Fibroblast of skin of scalp (primary cell): ENCODE measurements at places on chromosomes 11 and 22.

DNA sequence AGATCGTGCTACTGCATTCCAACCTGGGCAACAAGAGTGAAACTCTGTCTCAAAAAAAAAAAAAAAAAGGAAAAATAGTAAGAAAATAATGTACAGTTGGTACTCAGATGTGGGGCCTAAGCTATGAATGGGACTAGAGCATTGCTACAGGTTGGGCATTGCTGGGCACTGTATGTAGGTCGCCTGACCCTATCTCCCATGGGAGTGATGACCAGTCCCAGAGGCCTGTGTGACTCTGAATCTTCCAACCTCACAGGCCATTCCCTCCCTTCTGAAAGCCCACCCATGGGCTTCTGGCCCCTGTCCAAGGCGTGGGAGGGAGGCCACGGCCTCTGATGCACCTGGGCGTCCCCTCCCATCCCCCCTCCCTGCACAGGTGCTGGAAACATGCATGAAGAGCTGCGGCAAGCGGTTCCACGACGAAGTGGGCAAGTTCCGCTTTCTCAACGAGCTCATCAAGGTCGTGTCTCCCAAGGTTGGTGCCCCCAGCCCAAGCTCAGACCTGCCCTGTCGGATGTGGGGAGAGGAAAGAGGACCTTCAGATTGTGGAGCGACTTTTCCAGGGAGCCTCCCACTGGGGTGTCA, 9.5 kb downstream of the GGA1 start:
- DNase-seq = no peak

DNA sequence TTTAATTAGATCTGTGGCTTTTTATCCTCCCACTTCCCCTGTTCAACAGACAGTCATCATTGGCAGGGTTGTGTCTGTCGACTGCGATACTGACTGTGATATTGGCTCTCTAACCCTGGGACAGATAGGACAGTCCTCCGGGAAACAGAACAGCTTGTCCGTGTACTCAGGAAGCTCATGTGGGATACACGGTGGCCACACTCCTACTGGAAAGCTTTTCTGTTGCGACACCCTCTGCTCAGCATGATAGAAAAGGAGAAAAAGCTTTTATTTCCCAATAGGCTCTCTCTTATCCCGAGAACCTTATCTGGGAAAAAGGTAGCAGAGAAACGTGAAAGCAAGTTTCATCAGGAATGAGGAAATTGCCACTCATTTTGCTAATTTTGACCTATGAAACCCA, 60.4 kb upstream of the HSPA8 start:
- peak; percentile 42 for DNase-seq

DNA sequence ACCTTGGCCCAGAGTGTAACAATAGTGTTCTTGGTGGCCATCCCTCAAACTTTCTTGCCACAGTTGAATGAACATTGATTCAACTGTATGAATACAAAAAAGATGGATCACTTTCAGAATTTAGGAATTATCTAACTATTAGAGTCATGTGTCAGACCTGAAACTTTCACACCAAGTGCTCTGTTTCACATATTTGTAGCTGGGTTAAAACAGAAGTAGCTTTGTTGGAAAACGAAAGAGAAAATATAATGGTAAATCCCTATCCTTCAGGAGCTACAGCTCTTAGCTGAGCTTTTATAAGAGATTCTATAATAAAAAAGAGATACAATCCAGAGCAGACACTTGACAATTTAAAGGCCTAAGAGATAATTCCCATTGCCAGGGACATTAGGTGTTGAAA, 719.3 kb downstream of the JRKL start:
- no peak for DNase-seq

DNA sequence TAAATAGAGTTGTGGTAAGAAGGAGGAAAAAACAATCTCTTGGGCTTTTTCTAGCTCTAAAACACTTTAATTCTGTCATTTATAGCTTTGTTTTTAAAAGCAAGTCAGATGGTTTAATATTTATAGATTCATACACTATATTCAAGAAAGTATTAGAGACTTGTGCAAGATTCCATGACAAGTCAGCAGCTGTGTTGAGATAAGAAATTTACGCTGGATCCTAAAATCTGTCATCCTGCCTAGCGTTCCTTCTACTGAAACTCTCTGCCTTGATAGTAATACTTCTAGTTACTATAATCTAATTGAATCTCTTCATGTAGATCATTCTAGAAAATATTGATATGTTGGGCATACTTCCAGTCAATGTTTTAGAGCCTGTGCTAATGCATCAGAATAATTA, 721.8 kb downstream of the CNTN5 start:
- no peak for DNase-seq

- peak; percentile 65 for DNase-seq
These were observed 17.1 kb upstream of the EFCAB6 start for GRCh38 chr22:43828998-43829782.

DNA sequence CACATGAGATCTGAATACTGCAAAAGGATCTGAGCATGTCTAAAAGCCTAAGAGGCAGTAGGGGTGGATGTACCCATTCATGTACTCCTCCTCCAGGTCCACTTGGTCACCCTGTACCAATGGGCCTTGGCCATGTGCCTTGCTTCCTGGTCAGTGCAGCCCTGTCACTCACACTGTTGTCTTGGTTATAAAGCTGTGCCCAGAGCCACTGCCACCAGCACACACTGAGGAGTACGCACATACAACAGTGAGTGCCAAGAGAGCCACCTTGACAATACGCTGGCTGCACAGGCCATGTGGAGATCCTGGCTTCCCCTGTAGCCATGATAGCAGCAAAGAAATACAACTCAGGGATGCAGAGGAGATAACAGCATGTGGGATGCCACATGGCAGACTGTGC, 96.4 kb upstream of the LDLRAD3 start:
- no peak for DNase-seq

DNA sequence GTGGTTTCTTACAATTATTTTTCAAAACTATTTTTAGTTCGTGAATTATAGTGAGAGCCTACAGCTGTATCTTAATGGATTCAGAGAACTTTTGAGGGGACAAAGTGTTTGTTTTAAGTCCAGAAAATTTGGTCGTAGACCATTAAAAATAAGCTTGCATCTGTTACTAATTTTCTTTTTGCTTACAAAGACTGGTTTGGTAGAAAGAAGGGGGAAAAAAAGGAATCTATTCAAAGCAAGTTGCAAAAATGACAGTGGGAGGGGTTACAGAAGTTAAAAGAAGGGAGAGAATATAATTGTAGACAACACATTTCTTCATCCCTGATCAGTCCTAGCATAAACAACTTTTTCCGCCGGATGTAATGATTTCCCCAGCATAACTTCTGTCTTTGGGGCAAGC, 72.1 kb downstream of the AMOTL1 start:
- DNase-seq = peak; percentile 46

DNA sequence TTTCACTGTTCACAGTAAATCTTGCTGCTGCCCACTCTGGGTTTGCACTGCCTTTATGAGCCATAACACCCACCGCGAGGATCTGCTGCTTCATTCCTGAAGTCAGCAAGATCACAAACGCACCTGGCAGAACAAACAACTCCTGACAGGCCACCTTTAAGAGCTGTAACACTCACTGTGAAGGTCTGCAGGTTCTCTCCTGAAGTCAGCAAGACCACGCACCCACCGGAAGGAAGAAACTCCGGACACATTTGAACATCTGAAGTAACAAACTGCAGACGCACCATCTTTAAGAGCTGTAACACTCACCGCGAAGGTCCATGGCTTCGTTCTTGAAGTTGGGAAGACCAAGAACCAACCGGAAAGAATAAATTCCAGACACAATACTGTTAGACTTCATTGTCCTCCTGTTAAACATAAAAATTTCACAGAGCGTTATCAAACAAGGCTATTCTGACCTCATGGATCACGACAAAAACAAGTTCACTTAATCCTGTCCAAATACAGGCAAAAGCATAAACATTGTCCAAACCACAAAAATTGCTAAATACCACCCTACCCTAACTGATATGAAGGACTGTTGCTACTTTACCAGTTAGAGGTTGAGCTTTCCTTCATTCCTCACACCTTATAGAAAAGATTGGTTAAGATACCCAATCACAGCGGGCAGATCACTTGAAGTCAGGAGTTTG, 3.0 kb upstream of the CCDC117 start:
- no peak for DNase-seq

- peak; percentile 85 for DNase-seq
These were observed 4.6 kb downstream of the APOL4 start for GRCh38 chr22:36197065-36197440.

DNA sequence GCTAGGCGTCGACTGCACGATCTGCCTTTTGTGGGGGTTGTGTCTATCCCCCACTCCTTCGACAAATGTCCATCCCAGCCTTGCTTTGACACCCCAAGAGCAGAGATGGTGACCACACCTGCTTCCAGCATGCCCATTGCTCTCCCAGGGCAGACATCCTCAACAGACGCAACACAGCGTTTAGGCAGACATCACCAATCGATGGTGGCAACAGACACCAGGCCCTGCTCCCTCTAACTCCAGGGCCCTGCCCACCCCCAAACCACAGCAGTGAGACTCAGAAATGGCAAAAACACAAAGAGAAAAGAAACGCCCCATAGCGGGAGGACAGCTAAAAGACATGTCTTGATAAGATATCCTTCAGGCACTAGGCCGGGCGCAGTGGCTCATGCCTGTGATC, 150.9 kb downstream of the CRYBB2 start:
- no peak for DNase-seq

DNA sequence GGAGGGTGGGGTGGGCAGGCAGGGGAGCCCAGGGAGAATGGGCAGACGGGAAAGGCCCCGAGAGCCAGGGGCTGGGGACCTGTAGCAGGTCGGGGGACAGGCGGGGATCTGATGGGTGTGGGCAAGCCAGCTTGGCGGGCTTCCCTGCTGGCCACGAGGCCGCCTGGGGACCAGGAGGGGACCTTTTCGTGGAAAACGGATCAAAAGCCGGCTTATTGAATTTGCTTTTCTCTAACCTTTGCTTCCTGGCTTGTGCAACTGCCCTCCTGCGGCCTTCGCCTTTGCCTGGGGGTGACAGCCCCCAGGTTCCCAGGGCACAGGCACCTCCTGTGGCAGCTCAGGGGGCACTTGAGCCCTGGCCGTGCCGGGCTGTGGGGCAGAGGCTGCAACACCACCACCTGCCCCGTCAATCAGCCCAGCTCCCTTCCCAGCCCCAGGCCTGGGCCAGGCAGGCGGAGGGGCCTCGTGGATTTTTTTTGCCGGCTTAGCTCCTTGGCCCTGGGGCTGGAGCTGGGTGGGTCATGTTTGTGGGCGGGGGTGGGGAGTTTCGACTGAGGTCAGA, 41.6 kb upstream of the H19 start:
- DNase-seq = no peak

- DNase-seq = no peak
These were observed 8.7 kb downstream of the SLC22A6 start for GRCh38 chr11:62976109-62976508.

- DNase-seq = no peak
These were observed 67.9 kb downstream of the SESN3 start for GRCh38 chr11:95163106-95163505.

DNA sequence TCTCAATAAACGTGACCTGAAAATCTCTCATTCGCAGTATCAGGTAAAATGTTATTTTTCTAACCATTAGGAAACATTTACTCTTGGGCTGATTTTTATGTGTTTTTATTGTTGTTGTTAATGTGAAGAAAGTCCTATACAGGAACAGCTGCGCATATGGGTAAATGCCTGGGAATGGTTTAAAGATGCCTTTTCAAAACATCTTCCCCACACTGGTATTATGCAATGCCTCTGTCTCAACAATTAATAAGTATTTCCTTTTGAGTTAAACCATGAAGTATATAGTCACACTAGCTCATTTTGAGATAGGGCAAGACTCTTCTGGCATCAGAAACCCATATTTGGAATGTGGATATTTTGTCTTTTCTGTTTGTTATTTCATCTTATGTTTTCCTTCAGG, 13.7 kb upstream of the LIN7C start:
- DNase-seq = no peak

- DNase-seq = peak; percentile 11
These were observed 19.2 kb downstream of the EIF3M start for GRCh38 chr11:32602657-32603415.

DNA sequence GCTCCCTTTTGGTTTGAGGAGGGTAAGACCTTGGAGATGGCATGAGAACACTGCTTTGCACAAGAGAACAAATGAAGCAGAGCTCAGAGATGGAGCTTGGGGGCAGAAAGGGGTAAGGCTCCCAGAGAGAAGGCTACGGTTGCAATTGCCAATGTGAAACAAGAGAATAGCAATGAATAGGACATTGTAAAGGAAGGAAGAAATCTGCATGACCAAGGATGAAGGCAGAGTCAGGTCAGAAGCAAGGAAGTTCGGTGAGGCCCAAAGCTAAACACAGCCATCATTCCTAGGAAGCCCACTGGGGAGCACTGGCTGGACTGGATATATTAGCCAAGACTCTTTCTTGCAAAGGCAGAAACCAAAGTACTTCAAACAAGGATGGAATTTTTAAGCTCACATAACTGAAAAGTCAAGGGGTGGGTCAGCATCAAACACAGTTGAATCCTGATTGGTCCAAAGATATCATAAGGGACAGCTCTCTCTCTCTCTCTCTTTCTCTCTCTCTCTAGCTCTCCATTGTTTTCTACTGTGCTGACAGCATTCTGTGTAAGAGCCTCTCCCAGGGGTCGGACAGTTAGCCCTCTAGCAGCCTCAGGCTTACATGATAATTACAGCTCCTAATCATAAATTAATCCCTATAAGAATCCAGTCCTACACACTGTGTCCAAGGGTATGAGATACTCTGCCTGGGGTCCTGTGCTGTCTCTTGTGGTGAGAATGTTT, 484.3 kb downstream of the SOX6 start:
- DNase-seq = no peak

DNA sequence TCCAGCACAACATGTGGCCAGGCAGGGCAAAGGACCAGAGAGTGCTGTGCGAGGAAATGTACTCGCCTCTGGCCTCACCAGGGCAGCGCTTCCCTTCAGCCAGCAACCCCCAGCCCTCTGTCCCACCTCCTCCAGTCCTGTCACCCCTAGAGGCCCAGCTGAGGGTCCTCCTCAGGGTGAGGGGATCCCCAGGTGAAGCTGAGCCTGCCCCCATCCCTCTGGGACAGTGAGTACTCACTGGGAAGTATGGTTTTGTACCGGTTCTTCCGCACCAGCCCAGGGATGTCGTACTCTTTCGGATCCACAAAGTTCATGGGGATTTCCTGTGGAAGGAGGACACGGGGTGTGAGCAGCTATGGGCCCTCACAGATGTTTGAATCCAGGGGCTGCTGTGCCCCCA, 11.7 kb upstream of the IGSF22 start:
- no peak for DNase-seq

DNA sequence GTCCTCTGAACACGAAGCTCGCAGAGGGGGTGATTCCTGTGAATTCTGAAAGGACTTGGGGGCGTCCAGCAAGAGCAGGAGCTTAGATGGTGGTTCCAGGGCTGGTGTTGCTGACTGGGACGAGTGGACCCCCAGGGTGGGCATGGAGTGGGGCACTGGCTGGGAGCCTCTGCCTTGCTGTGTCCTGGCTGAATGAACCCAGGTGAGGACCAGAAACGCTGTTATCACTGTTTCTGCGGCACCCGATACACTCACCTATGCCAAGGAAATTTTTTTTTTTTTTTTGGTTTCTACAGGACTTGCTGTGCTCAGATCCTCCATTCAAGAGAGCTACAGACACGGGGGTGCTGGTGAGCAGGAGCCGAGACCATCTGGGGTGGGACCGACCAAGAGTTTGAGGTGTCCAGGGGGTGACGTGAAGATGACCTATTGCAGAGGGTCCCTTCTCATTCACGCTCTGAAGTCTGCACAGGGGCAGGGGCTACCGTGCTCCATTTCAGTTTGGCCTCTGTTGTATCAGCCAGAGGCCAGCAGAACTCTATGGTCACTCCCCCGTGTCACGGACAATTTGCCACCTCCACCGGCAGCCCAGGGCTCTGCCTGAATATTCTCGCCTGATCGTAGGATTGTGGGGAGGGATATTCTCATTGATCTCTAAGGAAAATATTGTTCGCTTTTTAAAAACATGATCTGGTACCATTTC, 3.6 kb downstream of the SMIM38 start:
- no peak for DNase-seq
